A673 (cell line): ENCODE measurements at places on chromosomes 1 and 21. TPM values are rescaled to one million over a fixed set of nuclear protein-coding genes. Genes with fewer than 3 reads are reported as not detected.

PDZK1 gene
- total RNA-seq: 0.39 and 0.52 TPM in 2 replicates

ZBTB8B gene
- 0.06 and 0.17 TPM in 2 replicates for total RNA-seq

CFHR2 gene
- total RNA-seq: not detected in 2 replicates

CLCA2 gene
- not detected in 2 replicates for total RNA-seq

SPRR1B gene
- not detected in 2 replicates for total RNA-seq

GJA8 gene
- total RNA-seq: not detected in 2 replicates

EXTL1 gene
- total RNA-seq: 0.07 TPM in 1 of 2 replicates, not detected in the other

IL22RA1 gene
- 0.24 TPM in 2 replicates for total RNA-seq

MPZ gene
- total RNA-seq: 2.6 and 2.8 TPM in 2 replicates

GJA4 gene
- total RNA-seq: not detected in 2 replicates

ENAH gene
- total RNA-seq: 171 and 186 TPM in 2 replicates

RGS1 gene
- 0.28 TPM in 1 of 2 replicates, not detected in the other for total RNA-seq

CYP4A22 gene
- total RNA-seq: not detected in 2 replicates

HEATR1 gene
- total RNA-seq: 47.7 and 59.7 TPM in 2 replicates

GABRD gene
- not detected in 2 replicates for total RNA-seq

F13B gene
- total RNA-seq: not detected in 2 replicates
